ENCODE measurements at places on chromosomes 13 and 19.
A peak's percentile ranks its signal among the peaks of the same experiment; 100 is the strongest.

DNA sequence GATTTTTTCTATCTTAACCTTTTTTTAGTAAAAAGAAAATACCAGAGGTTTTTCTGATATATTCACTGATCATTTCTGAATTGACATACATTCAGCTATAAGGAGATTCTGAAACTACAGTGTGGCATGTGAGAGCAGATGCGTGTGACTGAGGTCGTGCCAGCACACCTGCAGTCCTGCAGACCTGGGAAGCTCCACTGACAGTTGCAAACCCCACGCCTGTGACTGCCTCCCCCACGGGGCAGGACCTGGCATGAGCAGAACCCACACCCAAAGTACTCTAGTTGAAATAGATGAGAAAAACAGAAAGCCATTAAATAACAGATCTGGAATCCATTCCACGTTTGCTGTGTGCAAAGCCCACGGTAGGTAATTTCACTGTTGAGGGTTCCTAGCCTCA, 80.7 kb downstream of the TEX29 start:
- no peak for DNase-seq

GRCh38 chr13:110442930-110443621, 118.4 kb downstream of the RAB20 start:
- DNase-seq, result no peak

DNA sequence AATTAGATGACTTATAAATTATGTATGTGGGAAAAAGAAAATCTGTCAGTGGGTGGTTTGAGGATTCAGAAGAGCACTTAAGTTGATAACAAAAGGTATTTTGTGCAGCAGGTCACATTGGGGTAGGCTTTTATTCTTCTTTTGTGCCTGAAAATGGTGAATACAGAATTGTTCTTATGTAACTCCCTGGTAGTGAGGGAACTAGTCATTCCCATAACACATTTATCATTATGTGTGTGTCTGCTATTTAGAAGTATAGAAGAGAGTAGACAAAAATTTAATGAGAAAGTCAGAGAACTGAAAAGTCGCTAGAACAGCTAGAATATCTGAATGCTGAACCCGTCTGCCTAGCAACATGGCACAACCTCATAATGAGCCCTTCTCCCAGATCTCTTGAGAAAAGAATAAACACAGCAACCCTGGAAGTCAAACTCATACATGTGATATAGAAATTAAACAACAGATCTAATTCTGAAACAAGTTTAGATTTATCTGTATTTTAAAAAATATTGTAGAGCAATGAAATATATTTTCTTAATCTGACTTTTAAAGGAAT, 111.8 kb upstream of the EDNRB start:
- no peak for DNase-seq

DNA sequence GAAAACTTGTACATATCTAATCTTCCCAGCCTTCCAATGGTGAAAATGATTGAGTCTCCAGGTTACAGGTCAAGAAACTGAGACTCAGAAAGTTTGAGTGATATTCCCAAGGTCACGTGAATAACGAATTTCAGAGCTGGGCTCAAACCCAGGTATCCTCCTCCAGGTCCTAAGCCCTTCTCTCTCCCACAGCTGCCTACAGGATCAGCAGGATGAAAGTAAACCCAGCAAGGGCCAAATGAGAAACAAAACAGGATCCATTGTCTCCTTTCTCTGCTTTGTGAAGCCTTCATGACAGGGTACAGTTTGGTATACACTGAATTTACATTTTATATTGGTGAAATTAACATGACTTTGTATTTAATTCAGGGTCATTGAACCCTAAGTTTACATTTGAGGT, 208.1 kb downstream of the RBM26 start:
- DNase-seq, result no peak

DNA sequence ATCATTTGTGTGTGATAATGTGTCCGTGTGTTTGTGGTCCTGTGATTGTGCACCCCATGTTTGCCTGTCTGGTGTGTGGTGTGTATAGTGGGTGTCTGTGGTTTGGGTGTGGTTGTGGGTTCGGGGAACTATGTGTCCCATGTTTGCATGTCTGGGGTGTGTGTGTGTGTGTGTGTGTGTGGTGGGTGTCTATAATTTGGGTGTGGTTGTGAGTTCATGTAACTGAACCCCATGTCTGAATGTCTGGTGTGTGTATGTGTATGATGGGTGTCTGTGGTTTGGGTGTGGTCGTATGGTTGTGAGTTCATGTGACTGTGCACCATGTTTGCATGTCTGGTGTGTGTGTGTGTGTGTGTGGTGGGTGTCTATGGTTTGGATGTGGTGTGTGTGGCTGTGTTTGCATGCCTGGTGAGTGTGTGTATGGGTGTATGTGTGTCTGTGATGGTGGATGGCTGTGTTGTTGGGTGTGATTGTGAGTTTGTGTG, 11.1 kb upstream of the NFIX start:
- DNase-seq, result no peak

- DNase-seq, result peak; percentile 46
Measured at GRCh38 chr19:46616631-46617322, 8.1 kb downstream of the PTGIR start.

GRCh38 chr13:48720621-48721020, 66.9 kb downstream of the CYSLTR2 start:
- no peak for DNase-seq

DNA sequence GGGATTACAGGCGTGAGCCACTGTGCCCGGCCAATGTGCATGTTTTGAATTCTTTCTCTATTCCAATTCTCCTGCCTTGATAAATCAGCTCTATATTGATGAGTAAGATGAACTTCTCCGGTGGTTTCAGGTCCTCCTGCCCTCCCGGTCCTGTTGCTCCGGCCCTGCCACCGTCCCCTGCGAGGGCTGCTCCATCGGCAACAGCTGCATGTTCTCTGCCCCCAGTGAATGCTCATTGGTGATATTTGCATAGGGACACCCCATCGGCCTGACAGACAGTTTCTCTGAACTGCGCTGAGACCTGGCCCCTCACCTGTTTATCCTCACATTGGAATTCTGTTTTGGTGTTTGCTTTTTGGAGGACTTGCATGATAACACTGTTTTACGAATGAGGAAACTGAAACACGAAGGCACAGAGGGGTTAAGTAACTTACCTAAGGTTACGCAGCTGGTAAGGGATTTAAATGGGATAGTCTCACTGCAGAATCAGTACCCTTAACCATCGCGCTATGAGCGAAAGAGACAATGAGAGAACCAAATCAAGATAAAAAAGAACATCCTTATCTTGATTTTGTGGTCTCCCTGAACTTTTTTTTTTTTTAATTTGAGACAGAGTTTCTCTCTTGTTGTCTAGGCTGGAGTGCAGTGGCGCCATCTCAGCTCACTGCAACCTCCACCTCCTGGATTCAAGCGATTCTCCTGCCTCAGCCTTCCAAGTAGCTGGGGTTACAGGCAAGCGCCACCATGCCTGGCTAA, 32.2 kb downstream of the ZNF557 start:
- DNase-seq, result no peak

DNA sequence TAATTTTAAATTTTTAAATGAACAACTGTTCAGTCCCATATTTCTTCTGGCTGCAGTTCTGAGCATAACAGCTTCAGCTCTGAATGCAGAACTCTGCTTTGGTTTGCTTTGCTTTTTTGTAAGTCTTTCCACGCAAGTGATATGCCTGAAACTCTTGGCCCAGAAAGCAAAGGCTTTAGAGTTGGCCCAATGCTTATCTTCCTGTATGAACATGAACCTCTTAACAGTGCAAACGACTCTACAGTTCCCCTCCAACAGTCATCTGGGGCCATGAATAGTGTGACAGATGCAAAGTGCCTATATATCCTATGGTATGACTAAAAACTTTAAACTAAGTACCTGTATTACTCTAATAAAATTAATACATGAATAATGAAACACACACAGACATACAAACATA, 14.7 kb downstream of the ZNF112 start:
- no peak for DNase-seq

- no peak for DNase-seq
Measured at GRCh38 chr13:47869776-47870175, 131.3 kb downstream of the SUCLA2 start.

- no peak for DNase-seq
Measured at GRCh38 chr13:106096661-106097092, 438.8 kb downstream of the EFNB2 start.

DNA sequence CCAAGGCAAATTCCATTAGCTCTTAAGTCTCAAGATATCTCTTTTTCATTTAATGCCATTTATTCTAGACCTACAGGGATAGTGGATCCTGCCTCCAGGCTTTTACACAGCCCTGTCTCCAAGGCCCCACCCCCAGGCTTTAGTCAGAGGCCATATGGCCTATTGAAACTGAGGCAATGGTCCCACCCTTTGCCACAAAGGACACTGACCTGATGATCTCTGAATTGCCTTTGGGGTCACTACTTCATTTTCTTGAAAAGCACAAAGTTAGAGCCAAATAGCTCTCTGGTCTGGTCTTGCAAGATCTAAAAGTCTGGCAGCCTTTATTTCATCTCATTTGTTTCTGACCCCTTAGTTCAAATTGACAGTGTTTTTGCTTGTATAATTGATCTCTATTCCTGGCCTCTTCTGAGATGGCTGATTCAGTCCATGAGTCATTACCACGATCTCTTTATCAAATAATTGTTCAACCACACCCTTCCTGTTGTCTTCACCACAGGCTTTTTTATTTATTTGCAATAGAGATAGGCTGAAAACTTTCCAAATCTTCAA, 209.8 kb downstream of the FGF14 start:
- DNase-seq, result no peak

Measured in activated CD4-positive, alpha-beta T cell treated with anti-CD3 and anti-CD28 coated beads, Interleukin-10, Interleukin-2, amounts not matched to agents 100 ng/mL and 50 ng/mL, durations not matched to agents 16 hours and 8 hours (primary cell).